Keratinocyte (primary cell): ENCODE measurements at places on chromosomes 3 and 15. TPM values are rescaled to one million over a fixed set of nuclear protein-coding genes. Genes with fewer than 3 reads are reported as not detected.

DNA sequence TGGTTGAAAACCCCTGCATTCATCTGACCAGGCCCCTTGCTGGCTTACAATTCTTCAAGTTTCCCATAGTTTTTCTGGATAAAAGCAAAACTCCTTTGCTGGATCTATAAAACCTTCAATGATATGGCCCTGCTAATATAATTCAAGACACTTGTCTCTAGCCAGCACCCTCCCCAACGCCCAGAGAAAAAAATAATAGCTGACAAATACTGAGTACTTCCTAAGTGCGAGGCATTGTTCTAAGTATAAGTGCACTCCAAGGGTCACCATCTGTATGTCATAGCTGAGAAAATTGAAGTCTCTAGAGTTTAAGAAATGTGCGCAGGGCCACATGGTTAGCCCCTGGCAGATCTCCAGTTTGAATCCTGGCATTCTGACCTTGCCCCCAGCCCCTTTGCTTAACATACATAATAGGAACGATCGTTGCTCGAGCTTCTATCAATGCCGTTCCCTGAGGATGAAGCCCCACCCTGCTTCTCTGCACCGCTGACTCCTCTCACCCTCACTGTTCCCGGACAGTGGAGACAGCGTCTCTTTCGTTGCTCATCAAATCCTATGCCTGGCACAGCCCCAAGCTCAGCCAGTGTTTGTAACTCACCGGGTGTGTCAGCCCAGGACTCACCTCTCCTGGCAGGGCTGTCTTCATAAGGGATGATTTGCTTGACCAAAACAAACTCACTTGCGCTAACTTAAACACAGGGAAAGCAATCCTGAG lies 377.1 kb upstream of the PROK2 start:
- DNase-seq, result peak; percentile 5
- H3K27ac ChIP-seq, result no peak overlapping the region
- no peak overlapping the region for H3K4me3 ChIP-seq
- peaks cover 9% of the 10 kb centered on the region for H3K27me3 ChIP-seq
- no peaks in the 10 kb centered on the region for H3K36me3 ChIP-seq

LRRC15 gene
- not detected in 3 replicates for polyA plus RNA-seq

GRCh38 chr15:67741308-67741707 lies 84.0 kb upstream of the SKOR1 start:
- H3K27me3 ChIP-seq, result no peaks in the 10 kb centered on the region
- H3K36me3 ChIP-seq, result no peaks in the 10 kb centered on the region
- DNase-seq, result no peak
- H3K4me1 ChIP-seq, result peaks cover 17% of the 10 kb centered on the region
- H3K4me3 ChIP-seq, result no peak overlapping the region

- no peak overlapping the region for H3K27ac ChIP-seq
- no peaks in the 10 kb centered on the region for H3K27me3 ChIP-seq
- H3K4me3 ChIP-seq, result no peak overlapping the region
- DNase-seq, result no peak
- H3K4me1 ChIP-seq, result no peaks in the 10 kb centered on the region
These were observed 838.1 kb downstream of the TBL1XR1 start for GRCh38 chr3:176359211-176359610.
